ENCODE measurements at places on chromosomes 2 and 18. TPM values are rescaled to one million over a fixed set of nuclear protein-coding genes. Genes with fewer than 3 reads are reported as not detected.

RFTN2 gene
- 0.49 TPM for total RNA-seq

SMC6 gene
- 25.2 TPM for total RNA-seq

KLHL30 gene
- 0.07 TPM for total RNA-seq

CENPA gene
- total RNA-seq: 6.5 TPM

FAM228A gene
- total RNA-seq: not detected

SPEG gene
- total RNA-seq: 19.3 TPM

RRM2 gene
- total RNA-seq: 216 TPM

KCNG3 gene
- 2.7 TPM for total RNA-seq

NTSR2 gene
- total RNA-seq: not detected

ASIC4 gene
- total RNA-seq: not detected

CD302 gene
- 8.5 TPM for total RNA-seq

- DNase-seq: no peak
Observed at GRCh38 chr2:221001381-221001801, 570.7 kb downstream of the EPHA4 start.

- no peak for DNase-seq
Observed at GRCh38 chr2:100561191-100561590, 1.6 kb upstream of the PDCL3 start.

- DNase-seq: no peak
Observed at GRCh38 chr2:239674101-239674980, 273.5 kb upstream of the HDAC4 start.

DNA sequence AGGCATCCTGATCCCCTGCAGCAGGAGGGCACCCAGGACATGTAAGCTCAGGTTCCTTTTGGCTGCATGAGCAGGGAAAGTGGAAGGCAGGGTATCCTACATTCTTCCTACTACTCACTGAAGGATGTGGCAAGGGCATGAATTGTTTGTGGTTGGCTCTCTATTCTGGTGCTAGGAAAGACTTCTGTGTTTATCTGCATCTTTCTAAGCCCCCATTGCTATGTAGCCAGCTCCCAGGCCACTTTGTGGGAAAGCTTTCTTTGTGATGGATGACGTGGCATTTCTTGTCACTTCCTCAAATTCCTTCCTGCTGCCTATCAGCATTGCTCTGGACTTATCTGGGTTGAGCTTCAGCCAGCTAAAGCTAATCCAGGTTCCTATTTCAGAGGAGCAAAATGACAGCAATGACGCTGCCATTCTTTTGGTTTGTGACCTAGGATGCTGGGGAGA is 46.2 kb downstream of the MEIS1 start:
- no peak for DNase-seq

DNA sequence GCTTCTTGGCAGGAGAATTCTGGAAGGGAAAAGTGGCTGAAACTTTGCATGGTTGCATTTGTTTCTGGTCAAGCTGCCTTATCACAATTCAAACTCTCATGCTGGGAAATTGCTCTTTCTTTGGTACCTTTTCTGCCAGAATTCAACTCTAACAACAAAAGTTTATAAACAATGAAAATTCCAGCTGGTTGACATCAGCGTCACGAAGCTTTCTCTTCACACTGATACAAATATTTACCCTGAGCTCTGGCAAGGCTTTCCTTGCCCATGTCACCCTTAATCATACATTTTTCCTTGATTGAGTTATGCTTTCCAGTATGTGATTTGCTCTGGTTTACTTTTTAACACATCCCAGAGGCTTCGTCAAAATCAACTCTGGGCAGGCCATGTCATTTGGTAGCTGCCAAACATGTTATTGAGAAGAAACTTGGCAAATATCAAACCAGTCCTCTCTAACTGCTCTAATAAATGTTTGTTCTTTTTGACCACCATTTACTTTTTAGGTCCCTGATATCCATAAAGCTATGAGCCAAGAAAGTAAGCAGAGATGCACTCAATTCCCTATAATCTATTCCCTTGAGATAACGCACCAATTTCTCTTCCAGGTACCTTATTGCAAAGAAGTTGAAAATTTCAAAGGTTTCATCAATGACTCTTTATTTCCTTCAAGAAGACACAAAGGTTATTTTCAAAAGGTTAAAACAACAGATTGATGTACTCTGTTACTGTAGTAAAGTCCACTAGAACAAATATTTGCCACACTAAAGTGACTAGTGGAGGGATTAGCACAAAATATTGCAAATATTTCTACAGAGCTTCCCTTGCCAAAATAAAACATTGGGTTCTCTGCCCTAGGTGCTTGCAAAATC is 1241.1 kb upstream of the ZEB2 start:
- DNase-seq: no peak

- no peak for DNase-seq
Observed at GRCh38 chr18:79375441-79376154, 20.1 kb upstream of the NFATC1 start.

- DNase-seq: peak; percentile 70
Observed at GRCh38 chr2:121256720-121257479, 28.1 kb downstream of the TFCP2L1 start.

DNA sequence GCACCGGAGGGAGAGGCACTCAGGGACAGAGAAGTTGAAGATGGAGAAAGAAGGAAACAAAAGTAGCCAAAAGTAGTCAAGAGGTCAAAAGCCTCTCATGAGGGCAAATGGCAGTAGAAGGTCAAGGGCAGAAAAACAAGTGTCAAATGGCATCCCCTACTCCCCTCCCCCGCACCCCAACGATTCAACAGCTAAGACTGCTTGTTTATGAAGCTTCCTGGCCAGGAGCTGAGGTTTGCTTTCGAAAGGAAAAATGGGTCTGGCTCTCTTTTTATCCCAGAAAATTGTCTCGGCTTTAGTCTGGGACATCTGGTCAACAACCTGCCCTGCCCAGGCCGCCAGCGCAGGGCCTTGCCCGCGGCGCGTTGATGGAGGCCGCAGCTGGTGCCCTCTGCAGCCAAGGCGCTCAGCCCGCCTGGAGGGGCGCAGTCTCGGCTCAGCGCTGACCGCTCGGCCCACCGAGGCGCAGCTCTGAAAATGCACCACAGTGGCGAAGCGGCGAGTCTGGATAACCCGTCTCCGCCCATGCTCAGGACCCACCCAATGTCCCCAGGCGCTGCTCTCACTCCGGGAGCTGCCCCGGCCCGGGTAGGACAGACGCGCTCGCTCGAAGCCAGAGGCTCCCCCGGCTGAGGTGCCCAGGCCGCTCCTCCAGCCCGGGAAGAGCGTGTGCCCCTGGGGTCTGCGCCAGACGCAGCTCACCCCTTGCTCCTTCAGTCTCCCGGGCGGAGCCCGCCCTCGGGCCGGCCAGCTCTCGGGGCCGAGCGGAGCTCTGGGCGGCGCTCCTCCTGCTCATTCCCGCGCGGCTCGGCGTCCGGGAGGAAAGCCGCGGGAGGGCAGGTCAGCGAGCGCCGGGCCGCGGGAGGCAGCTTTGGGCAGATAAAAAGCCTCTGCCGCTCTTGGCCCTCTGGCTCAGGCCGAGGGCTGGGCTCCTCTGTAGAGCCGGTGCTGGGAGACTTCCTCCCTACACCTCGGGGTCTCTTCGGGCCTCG is 1.8 kb upstream of the TBR1 start:
- peak; percentile 37 for DNase-seq

- DNase-seq: peak; percentile 37
Observed at GRCh38 chr2:8212239-8212638, 469.6 kb upstream of the ID2 start.

DNA sequence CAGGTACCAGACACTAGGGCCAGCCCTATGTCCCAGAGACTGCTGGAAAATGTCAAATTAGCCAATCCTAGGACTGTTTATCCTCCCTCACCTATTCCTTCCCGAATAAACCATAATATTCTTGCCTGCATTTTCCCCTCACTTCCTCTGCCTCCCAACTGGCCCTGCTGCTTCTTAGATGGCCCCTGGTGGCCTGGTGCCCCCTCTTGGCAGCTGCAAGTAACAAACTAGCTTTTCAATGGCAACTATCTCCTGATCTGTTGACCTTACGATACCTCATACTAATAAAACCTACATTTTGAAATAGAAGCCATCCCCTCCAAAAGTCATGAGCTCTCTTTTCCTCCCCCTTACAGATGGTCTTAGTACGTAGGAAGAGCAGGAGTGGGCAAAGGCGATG is 132.0 kb downstream of the ALPK2 start:
- no peak for DNase-seq

DNA sequence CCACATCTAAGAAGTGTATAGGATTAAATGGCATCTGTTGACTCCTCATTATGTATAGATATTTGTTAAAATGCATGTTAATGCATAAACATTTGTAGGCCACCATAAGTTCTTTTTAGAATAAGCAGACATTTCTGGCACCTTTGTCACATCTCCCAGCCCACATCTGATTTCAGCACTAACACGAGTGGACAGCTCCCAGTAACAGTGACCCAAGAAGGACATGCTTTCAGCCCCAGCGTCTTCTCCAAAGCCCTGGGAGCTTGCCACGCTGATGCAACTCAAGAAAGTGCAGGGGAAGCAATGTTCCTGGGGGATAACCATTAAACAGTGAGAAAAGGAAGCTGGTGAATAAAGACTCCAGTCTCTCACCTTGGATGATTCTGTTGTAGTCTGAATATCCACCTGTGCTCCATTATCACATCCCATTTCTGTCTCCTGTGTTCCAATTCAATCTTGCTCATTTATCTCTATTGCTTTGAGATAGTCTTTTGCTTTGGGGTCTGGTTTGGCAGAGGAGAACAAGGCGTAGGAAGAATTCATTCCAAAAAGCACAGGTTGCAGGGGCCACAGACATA is 182.6 kb upstream of the THSD7B start:
- peak; percentile 18 for DNase-seq

- DNase-seq: no peak
Observed at GRCh38 chr2:136874258-136874657, 108.9 kb downstream of the THSD7B start.

GRCh38 chr18:66410692-66411091 is 193.2 kb downstream of the CDH19 start:
- no peak for DNase-seq

- DNase-seq: no peak
Observed at GRCh38 chr2:195414537-195415100, 242.4 kb upstream of the SLC39A10 start.

GRCh38 chr2:71786291-71787107 is 333.1 kb downstream of the DYSF start:
- peak; percentile 10 for DNase-seq

- DNase-seq: no peak
Observed at GRCh38 chr2:237441605-237442274, 27.8 kb upstream of the COL6A3 start.

DNA sequence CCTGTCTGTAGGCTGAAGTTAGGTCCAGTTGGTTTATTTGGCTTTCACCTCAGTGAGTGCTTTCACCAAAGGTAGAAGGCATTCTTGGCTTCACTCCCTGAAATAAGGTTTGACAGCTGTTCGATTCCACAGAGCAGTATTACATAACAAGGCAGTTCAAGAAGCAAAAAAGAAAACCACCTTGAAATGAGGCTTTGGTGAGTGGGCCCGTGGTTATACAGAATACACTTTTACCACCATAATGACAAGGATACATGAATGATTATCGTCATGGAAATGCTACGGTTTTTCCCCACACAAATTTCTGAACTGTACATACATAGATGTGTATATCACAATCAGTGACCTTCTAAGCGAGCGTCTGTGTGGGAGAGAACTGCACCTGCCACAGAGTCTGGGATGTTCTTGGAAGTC is 80.0 kb upstream of the CHRNA1 start:
- DNase-seq: no peak

GRCh38 chr2:197674591-197674990 is 796 bp downstream of the RFTN2 start:
- no peak for DNase-seq

- DNase-seq: no peak
Observed at GRCh38 chr18:31230495-31230894, 67.8 kb upstream of the DSC1 start.

DNA sequence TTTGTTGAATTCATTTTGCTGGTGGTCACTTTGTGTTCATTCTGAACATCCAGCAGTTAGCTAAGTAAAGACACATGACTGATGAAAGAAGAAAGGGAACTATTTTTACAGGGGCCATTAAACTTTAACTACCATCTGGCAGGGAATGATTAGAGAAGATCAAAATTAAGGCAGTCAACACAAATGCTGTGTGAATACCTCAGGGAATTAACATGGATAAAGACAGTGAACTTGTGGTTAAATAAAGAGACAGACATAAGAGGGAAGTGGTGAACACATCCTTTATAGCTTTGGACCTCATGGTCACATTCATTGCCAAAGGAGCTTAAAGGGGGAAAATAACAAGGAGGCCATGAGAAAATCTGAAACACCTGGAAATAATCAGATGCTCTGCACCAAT is 52.6 kb upstream of the ATP5MC3 start:
- DNase-seq: no peak

DNA sequence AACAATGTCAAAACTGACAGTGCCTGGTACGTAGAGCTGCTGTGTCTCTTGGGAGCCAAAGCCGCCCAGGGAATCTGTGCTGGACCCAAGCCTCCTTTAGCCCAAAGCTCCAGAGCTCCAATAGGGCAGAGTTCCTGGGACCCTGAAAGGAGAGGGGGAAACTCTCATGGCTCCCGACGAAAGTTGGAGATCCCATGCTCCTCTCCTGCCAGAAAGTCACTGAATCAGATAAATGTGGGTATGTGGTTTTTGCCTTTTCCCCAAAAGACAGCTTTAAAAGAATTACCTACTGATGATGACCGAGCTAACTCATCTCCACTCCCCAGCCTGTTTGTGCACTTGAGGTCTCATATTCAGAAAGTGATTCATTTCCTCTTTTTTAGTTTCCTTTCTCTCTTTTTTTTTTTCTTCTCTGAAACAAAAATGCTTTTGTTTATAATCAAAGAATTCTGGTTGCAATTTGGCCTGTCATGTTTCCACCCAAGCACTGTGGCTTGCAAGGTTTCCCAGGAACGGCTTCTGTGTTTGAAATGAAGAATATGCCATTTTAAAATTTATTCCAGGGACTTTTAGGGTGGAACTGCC is 14.1 kb upstream of the PMAIP1 start:
- no peak for DNase-seq

- DNase-seq: no peak
Observed at GRCh38 chr18:74259347-74259746, 32.4 kb downstream of the CYB5A start.

- DNase-seq: no peak
Observed at GRCh38 chr2:221662689-221663391, 90.7 kb upstream of the EPHA4 start.

DNA sequence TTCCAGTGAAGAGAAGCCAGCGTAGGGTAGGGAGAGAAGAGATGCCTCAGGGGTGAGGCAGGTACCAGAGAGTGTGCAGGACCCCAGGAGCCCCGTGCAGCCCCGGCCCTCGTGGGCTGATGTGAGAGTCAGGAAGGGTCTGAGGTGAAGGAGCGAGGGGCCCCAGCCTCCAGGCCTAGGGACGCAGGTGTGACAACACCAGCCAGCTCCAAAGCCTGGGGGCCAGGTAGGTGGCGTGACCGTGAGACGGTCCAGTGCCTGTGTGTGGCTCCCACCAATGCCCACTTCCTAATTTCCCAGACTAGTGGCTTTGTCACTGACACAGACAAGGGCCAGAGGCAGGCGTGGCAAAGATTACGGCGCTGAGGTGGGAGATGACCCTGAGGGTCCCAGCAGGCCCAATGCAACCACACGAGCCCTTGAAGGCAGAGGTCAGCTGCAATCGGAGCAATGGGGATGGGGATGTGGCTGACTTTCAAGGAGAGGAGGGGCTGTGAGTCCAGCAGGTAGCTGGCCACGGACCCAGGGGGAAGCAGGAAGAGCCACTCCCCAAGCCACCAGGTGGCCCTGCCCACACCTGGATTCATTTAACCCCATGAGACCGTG is 86.0 kb upstream of the SNTG2 start:
- DNase-seq: no peak
